CD4-positive, alpha-beta T cell treated with Interleukin-17A for 4 hours (primary cell): ENCODE measurements at places on chromosomes 7 and 10.
A peak's percentile ranks its signal among the peaks of the same experiment; 100 is the strongest.

GRCh38 chr10:71176661-71177060 lies 35.7 kb upstream of the UNC5B start:
- DNase-seq: no peak

- DNase-seq: no peak
Observed at GRCh38 chr10:124000792-124001201, 92.6 kb downstream of the CHST15 start.

GRCh38 chr7:140383954-140384713 lies 14.2 kb downstream of the SLC37A3 start:
- no peak for DNase-seq

DNA sequence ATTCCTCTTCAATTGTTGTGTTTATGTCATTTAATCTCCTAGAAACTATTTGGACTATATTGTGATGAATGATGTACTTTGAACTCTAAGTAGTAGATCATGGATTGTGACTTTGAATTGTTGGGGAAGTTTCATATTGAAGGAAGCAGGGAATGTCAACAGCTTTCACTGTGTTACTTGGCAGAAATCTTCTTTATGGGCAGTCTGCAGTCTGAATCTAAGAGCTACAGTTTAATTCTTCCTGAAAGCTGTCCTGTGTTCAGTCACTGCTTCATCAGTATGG lies 91.6 kb downstream of the PPP1R9A start:
- DNase-seq: no peak

- DNase-seq: no peak
Observed at GRCh38 chr7:33705333-33705833, 200.0 kb upstream of the BMPER start.

DNA sequence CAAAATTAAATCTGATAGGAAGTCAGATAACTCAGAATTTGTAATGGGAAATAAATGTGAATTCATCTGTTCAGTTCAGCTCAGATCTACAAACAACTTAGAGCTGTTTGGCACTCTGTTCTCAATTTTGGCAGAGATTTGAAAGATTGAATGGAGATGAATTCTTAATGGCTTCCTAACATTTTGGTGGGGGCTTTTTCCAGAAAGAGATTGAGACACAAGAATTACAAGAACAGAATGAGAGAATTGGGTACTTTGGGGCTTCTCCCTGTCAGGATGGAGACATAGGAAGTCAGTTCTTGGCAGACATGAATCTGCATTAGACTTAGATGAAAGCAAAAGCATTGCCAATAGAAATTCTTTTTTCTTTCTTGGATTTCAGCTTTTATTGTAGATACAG lies 39.0 kb upstream of the PTPRZ1 start:
- DNase-seq: no peak

DNA sequence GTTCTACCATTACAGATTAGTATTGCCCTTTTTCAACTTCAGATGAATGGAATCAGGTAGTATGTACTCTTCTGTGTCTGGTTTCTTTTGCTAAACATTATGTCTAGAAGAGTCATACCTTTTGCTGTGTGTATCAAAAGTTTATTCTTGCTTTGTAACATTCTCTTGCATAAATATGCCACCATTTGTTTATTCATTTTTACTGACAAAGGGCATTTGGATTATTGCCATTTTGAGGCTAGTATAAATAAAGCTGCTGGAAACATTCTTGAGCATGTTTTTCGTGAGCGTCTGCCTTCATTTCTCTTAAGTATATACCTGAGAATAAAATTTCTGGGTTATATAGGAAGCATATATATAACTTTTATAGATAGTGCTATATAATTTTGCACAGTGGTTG lies 121.7 kb upstream of the CSTF2T start:
- no peak for DNase-seq

DNA sequence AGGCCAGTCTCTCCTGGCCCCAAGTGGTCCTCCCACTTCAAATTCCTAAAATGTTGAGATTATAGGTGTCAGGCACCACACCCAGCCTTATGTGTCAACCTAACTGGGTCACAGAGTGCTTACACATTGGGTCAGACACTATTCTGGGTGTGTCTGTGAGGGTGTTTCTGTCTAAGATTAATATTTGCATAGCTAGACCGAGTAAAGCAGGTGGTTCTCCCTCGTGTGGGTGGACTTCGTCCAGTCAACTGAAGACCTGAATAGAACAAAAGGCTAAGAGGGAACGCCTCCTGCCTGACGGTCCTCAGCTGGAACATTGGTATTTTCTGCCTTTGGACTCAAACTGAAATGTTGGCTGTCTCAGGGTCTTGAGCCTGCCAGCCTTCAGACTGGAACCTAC lies 11.5 kb downstream of the PPIF start:
- DNase-seq: no peak

- no peak for DNase-seq
Observed at GRCh38 chr10:15166325-15166724, 2.2 kb downstream of the NMT2 start.

DNA sequence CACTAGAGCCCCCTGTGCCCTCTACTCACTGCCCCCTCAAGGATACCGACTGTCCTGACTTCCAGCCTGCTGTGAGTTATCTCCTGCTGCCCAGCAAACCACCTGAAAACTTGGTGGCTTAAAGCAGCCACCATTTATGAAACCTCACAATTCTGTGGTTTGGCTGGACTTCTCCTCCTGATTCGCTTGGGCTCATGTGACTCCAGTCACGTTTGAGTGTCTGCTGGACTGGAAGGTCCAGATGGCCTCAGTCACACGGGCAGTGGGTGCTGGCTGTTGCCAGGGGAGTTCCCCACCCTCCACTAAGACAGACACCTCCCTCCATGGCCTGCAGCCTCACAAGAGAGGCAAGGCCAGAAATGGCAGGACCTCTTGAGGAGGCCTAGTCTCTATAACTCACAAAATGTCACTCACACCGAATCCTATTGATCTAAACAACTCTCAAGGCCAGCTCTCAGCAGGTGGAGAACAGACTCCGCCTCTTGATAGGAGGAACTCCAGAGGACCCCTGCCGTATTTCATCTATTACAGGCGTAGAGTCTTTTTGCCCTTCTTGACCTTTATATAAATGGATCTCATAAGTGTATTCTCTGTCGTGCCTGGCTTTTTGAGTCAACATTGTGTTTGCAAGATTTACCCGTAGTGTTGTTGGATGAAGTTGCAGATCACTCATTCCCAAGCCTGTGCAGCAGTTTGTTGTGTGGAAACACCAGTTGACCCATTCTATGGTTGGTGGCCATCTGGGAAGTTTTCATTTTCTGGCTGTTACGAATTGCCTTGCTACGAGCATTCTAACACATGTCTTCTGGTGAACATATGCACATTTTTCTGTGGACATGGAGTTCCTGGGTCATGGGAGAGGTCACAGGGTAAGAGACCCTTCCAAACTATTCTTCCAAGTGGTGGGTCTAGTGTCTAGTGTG lies 48.3 kb downstream of the ZMIZ1 start:
- DNase-seq: no peak

DNA sequence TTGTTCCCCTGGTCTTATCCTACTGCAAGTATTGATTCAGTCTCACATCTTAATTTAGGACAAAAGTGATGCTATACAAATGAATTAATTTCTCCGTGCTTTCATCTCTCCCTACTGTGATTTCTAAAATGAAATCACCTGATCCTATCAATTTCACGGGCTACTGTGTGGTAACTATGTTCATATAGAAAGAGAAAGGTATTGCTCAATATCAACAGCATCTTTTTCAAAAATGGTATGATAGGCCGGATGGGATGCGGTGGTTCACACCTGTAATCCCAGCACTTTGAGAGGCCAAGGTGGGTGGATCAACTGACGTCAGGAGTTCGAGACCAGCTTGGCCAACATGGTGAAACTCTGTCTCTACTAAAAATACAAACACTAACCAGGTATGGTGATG lies 71.2 kb downstream of the PIK3CG start:
- DNase-seq: no peak

- DNase-seq: no peak
Observed at GRCh38 chr7:130369110-130369711, 11.1 kb upstream of the CPA1 start.

- no peak for DNase-seq
Observed at GRCh38 chr10:34492081-34492480, 323.0 kb downstream of the PARD3 start.

GRCh38 chr7:2863461-2864066 lies 19.5 kb upstream of the GNA12 start:
- DNase-seq: peak; percentile 78

DNA sequence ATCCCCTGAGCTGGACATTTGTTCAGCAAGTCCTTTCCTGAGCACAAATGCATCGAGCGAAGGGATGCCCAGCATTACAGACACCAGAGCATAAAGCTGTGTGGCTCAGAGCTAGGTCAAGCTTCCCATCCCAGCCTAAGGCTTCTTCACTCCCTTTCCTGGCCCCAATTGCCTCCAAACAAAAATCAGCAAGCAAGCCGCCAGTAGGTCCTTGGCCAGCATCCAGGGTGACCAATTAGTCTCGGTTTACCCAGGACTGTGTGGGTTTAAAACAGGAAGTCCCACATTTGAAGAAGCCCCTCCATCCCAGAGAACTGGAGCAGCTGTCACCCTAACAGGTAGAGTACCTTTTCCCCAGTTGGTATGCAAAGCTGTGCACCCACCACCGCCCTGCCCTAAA lies 51.2 kb downstream of the PRKAG2 start:
- no peak for DNase-seq

- no peak for DNase-seq
Observed at GRCh38 chr7:101677797-101678479, 48.8 kb upstream of the MYL10 start.

GRCh38 chr7:139153832-139154231 lies 44.3 kb upstream of the ZC3HAV1 start:
- DNase-seq: no peak

GRCh38 chr10:28453926-28454325 lies 79.0 kb upstream of the WAC start:
- no peak for DNase-seq

DNA sequence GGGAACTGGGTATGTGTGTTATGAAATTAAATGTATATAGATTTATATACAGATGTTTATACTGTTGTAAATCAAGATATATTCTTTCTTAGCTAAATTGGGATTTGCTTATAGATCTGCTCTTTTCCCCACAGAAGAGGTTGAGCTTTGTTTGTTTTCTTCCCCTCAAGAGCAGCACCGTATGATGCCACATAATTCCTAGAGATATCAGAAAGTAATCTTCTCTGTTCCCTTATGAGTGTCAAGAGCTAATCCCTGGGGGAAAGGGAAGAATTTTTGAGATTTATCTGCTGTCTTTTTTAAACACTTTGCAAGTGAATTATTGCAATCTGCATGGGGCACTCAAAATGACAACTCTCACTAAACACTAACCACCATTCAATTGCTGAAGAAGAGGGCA lies 68.7 kb upstream of the SP4 start:
- DNase-seq: no peak

DNA sequence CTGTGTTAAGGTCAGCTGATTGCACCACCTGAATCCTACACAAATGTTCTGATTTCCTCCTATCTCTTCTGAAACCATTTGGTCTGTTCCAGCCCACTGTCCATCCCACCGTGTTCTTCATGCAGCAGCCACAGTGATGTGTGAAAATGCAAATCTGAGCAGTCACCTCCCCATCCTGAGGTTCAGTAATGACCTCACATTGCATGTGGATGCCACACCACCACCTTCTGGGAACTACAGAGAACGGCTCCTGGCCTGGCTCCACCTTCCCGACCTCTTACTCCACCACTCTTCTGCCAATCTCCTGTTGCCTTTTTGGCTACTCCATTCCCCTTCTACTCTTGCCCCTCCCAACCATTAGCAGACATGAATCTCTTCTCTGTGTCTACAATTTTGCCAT lies 244.4 kb downstream of the TNS3 start:
- DNase-seq: no peak

GRCh38 chr7:120539321-120539720 lies 266.3 kb downstream of the KCND2 start:
- no peak for DNase-seq

DNA sequence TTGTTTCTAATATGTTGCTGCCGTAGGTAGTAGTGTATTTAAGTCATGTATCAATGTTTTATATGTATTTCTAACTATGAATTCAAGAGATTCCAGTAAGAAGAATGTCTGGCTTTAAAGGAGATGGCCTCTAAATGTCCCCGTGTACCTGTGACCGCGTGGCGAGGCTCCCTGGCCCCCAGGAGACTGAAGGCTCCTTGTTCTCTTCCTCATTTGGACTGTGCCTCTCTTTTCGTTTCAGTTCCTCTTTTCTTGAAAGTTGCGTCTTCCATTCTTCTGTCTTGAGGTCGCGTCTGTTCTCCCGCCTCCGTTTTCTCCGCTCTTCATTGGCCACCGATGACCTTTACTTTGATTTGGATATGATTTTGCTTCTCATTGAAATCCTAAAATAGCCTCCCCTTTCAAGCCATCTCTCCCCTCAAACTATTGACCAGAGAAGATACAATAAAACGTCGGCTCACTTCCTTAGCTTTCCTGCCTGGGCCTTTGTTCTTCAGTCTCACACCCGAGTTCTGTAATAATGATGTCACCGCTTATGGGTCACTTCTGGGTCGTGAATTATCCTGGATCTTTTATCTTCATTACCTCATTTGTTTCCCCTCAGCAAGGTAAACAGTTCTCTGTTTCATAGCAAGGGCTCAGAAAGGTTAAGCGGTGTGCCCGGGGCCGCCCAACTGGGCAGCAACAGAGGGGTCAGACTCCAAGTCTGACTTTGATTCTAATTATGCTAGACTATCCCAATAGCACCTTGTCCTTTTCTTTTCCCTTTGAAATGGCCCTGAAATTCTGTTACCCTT lies 28.7 kb downstream of the WIPI2 start:
- no peak for DNase-seq

DNA sequence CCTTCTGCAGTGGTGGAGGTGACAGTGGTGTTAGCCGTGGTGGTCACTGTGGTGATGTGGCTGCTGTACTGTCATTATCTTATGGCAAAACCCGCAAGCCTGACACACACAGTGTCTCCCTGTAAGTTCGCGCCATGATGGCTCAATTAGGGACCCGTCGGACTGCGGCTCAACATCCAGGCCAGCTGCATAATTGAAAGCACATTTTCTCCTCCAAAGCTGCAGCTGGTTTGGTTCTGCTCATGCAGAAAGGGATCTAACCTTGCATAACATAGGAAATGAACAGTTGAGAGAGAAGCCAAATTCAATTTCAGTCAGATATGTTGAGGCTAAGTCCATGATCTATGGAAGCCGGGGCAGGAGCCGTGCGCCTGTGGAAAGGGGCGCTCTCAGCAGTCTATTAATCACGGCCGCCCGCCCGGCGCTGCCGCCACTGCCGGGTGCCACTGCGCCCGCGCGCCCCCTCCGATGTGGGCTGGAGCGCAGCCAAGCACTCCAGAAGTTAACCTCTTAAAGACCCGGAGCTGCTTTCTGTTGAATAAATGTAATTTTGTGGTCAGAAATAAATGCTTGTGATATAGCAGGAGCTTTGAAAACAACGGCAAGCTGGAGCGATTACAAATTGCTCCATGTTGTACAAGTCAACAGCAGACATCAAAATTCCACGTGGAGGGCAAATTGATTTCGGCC lies 227.7 kb downstream of the CUX1 start:
- no peak for DNase-seq

DNA sequence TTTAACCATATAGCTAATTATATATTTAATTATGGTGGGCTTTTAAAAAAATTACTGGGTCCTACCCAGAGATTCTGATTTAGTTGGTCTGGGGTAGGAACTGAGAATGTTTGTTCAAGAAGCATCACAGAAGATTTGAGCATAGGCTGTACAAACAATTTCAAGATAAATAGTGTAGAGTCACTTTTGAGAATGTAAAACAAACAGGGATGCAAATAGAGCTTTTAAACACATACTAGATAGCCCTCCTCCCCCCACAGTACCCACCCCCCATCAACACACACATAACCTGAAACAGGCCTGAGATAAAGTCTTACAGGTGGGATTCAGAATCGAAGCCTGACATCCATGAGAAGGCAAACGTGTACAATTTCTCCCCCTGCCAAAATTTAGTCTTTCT lies 15.6 kb upstream of the REEP3 start:
- DNase-seq: no peak
